ENCODE measurements at places on chromosomes 16 and 17.

GRCh38 chr16:84988328-84989080, 22.8 kb downstream of the ZDHHC7 start:
- DNase-seq: no peak

- no peak for DNase-seq
Observed at GRCh38 chr17:62644487-62645173, 17.2 kb downstream of the MRC2 start.

- DNase-seq: no peak
Observed at GRCh38 chr17:39178536-39178935, 12.6 kb upstream of the ARL5C start.

DNA sequence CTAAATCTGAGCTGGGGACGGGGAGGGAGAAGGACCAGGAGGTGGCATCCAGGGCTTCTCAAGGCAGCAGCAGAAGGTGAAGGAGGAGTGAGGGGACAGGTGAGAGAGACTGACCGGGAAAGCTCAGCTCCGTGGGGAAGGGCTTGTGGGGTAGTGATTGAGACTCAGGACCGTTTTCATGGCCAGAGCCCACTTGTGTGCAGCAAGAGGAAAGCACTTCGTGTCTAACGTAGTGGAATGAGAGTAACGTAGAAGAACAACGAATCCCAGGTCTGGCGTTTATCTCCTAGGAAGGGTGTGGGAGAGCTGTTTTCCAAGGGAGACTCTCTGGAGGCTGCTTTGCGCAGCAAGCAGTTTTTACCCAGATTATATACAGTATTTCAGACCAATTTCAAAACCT, 1.3 kb upstream of the CDH3 start:
- no peak for DNase-seq

DNA sequence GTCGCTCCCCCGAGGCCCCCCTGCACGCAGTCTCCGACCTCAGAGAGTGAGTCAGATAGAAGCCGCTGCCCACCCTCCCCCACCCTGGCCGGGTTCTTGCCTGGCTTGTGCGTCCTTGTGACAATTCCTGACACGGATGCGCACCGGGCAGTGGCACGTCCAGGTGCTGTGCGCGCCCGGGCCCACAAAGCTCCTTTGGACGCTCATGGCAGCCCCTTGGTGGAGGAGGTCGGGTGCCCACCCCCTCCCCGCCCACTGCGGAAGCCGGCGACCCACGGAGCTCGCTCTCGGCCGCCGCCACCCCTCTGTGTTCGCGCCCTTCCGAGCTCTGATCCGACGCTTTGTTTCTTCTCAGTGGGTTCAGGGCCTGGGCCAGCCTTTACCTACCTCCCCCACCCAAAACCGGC, 662 bp upstream of the TUBB3 start:
- DNase-seq: no peak

- DNase-seq: no peak
Observed at GRCh38 chr16:77840673-77841501, 52.5 kb downstream of the VAT1L start.

GRCh38 chr17:81735264-81736102, 23.4 kb downstream of the SLC25A10 start:
- DNase-seq: no peak

GRCh38 chr16:75320435-75320834, 69.0 kb upstream of the BCAR1 start:
- no peak for DNase-seq

Measured in naive thymus-derived CD4-positive, alpha-beta T cell (primary cell).